Hypothalamus (tissue), 51 donors: ENCODE measurements at places on chromosomes 13 and 19.
A peak's percentile ranks its signal among the peaks of the same experiment; 100 is the strongest.

GRCh38 chr19:19540064-19540714 is 2.1 kb downstream of the CILP2 start:
- DNase-seq = no peak

DNA sequence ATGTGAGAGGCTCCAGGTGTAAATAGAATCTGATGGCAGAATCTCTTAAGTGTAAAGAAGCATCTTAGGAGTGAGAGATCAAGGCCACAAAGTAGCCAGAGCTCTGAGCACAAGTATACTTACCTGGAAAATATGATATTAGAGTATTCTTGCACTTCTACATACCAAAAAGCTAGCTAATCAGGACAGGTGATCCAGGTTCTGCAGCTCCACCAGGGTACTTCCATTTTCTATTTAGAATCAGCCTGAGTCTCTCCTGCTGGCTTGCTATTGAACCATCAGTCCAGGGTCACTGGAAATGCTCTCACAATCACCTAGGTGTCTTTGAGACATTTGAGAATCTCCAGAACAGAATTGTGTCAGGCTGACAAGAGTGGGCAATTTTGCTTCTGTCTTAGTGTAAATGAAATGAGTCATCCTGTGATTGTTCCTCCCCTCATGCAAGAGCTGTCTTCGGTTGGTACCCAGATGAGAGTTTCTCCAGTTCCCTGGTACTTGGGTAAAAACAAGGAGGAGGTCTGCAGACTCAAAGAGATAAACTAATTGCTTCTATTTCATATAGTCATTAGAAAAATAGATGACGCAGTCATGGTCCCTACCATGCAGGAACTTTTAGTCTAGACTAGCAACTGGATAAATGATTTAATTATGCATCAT is 14.6 kb downstream of the ZNF254 start:
- no peak for DNase-seq

GRCh38 chr13:79674765-79675515 is 194.0 kb downstream of the NDFIP2 start:
- no peak for DNase-seq

DNA sequence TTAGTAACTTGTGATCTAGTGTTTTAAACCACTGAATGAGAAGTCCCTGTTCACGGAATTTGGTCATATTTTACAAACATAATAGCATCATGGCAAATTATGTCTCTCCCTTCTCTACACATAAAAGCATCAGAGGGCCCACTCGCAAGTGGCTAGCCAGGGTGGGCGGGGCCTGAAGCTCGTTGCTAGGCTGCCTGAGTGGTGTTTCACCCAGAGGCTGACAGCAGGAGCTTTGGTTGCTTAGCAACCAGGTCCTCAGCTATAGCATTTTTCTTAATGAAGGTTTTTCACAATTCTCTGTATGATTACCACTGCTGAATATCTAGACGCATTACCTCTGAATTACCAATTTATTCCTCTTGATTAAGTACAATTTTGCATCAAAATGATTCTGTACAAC is 126.5 kb downstream of the NALCN start:
- no peak for DNase-seq

- DNase-seq = no peak
Measured at GRCh38 chr13:113749967-113750366, 9.1 kb upstream of the TMEM255B start.

DNA sequence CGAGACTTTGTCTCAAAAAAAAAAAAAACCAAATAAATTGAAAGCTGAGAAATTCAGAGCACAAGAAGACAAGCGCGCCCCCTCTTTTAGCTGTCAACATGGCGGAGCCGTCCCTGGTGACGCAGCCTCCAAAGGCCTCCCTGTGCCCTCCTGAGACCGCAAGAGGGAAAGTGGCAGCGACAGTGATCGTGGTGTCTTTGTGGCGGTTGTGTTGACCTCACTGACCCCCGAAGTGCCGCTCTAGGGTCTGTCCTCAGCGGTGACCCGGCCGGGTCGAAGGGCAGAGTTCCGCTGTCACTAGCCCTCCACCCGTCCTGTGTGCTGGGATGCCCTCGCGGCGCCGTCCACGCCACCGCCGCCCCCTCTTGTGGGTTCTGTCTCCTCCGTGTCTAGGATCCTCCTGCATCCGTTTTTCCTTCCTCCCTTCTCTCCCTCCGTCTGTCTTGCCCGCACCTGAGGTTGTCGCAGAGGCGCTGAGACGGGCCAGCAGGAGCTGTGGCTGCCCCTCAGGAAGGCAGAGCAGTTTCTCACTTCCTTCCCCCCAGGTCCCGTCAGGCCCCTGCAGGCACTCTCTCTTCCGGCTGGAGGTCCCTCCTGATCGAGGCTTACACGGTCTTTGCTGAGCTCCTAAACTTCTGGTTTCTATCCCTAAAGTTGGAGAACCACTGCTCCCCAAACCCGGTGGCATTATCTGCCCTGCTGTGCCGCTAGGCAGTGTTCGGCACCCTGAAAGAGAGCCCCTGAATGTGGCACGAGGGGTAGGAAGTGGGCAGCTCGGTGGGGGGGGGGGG is 7.2 kb downstream of the UHRF1 start:
- DNase-seq = no peak

- no peak for DNase-seq
Measured at GRCh38 chr19:49073514-49074378, 1.2 kb upstream of the KCNA7 start.

DNA sequence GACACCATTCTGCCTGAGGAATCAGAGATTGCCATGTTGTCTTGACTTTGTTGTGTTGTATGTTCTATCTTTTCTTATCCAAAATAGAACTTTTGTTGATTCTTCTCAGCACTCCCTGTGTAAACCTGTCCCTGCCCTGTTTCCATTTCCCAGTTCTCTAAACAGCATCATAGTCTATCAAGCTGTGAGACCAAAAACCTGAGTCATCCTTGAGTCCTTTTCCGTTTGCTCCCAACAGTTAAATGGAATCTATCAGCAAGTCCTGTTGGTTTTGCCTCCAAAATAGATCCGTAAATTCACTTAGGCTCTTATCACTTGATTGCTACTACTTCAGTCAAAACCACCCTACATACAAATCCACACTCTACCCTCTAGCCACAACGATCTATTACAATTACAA is 667.1 kb downstream of the PCDH9 start:
- DNase-seq = no peak

- no peak for DNase-seq
Measured at GRCh38 chr19:38234615-38235014, 10.6 kb upstream of the DPF1 start.

DNA sequence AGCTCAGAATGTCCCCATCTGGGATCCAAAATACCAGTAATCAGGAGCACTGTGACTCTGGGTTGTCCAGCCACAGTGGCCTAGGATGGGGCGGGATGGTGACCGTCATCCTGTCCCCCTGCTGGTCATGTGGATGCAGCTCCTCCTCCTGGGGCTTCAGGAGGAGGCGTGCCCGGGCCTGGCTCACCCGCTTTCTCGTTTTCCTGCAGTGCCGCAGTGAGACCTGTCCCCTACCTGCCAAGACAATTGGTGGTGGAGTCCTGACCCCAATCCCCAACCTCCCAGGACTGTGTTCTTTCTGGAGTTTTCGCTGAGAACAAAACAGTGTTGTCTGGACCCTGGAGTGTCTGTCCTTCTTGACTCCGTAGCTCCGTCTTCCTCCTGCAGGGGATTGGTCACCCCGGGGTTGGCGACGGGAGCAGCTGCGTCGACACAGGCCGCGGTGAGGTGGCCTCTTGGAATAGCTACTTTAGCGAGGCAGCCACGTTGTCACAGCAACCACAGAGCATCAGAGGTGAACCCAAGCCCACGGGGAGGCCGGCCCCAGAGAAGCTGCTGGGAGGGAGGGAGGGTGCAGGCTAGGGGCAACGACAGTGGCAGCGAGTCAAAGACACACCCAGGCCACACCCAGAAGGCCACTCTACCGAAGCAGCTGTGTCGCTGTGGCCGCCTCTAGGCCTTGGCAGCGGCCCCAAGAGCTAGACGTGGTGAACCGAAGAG is 10.2 kb upstream of the EMC10 start:
- no peak for DNase-seq

DNA sequence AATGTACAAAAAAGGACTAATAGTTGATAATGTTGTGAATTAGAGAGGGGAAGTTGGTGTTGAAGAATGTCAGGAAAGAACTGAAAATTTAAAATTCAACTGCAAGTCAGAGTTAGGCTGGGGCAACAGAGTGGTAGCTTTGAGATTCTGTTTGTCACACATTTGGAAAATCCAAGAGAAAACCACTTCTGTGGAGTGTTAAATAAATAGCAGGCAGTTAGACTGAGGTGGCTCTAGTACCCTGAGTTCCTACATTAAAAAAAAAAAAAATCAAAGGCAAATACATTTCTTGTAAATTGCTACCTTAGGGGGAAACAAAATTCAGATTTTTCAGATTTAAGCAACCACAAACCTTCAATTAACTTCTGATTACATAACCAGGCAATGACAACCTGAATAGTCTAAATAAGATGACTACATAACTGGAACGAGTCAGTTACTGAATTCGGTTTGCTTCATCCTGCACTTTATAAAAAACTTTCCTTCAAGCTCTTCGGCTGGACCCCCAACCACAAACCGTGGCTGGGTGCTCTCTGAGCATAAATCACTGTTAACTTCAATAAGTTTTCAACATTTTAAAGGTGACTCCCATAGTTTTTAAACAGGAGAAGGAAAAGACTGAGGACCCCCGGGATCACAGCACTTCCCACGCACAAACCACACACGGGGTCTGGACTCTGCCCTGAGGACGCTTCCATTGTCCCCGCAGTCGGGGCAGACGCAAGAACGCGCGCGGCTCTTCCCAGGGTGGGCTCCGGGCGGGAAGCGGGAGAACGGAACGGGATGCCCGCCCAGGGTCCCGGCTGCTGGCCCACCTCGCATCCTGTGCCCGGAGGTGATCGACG is 725 bp downstream of the ZNF682 start:
- DNase-seq = no peak

- no peak for DNase-seq
Measured at GRCh38 chr13:69556540-69557196, 551.0 kb upstream of the ATXN8OS start.

- DNase-seq = no peak
Measured at GRCh38 chr19:10339380-10339960, at the start of gene ICAM3. Gene ICAM3 (minus strand): TSS chr19:10339624. CDS start chr19:10339614, 10 bp downstream.

GRCh38 chr19:8517551-8518442 is 3.8 kb upstream of the ZNF414 start:
- DNase-seq = no peak

DNA sequence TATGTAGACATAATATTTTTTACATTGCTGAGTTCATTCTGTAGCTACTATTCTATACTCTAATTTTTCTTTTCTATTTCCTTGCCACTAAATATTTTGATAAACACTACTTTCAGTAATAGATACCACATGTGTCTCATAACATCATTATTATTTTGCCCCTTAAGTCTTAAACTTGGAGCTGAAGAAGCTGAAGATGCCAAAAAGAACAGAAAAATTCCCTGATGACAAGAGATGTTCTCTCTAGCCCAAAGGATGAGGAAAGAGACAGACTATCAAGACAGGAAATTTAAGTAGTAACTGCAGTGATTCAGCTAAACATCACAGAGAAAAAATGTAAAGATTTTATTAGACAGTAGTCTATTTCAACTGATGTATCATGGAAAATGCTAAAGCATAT is 322.0 kb upstream of the KLHL1 start:
- DNase-seq = no peak

- peak; percentile 46 for DNase-seq
Measured at GRCh38 chr19:19643158-19644053, at the start of gene GMIP. Gene GMIP (minus strand): TSS chr19:19643657. CDS start chr19:19643529, 128 bp downstream.

- no peak for DNase-seq
Measured at GRCh38 chr19:518598-519231, 11.4 kb downstream of the TPGS1 start.

DNA sequence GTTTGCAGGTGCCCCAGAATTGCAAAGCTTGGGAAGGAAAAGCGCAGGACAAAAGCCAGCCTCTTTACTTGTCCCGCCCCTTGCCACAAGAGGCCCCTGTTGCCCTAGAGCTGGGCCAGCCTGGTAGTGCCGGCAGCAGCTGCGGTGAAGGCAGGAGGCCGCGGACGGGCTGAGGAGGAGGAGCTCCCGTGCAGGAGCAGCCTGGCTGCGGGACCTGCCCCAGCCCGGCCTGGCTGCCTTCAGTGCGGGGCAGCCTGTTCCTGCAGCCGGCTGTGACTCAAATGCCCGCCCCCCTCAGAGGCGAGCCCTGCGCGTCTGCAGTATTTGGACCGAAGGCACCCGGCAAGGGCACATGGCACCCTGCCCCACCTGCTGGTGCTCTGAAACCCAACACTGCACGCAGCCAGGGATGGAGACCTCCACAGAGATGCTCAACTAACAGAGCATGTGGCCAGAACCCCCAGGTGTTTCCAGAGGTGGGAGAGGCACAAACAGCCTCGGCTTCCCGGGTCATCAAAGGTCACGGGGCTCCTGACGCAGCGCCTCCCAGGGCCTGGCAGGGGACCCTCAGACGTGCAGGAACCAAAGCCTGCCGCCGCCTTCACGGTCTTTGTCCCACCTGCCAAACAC is 29.7 kb downstream of the NAXD start:
- DNase-seq = peak; percentile 34

- no peak for DNase-seq
Measured at GRCh38 chr13:32116210-32116609, 84.6 kb downstream of the FRY start.

- no peak for DNase-seq
Measured at GRCh38 chr19:30722186-30722585, 350.0 kb downstream of the ZNF536 start.

GRCh38 chr13:89763005-89763404 is 1584.5 kb upstream of the MIR17HG start:
- no peak for DNase-seq

DNA sequence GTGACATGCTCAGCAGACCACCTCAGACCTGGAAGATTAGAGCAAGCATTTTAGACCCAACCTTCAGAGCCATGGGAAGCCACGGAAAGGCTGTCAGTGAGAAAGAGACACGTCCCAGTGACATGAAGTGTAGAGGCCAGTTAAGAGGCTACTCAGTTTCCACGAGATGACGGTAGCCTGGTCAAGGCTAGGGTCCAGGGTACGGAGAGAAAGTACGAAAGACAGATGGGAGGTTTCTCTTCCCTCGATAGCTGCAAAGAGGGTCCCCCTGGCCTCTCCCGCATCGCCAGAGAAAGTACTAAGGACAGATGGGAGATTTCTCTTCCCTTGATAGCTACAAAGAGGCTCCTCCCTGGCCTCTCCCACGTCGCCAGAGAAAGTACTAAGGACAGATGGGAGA is 8.6 kb downstream of the ZSCAN5A start:
- no peak for DNase-seq

- no peak for DNase-seq
Measured at GRCh38 chr13:72165276-72165675, 298.3 kb upstream of the DACH1 start.

DNA sequence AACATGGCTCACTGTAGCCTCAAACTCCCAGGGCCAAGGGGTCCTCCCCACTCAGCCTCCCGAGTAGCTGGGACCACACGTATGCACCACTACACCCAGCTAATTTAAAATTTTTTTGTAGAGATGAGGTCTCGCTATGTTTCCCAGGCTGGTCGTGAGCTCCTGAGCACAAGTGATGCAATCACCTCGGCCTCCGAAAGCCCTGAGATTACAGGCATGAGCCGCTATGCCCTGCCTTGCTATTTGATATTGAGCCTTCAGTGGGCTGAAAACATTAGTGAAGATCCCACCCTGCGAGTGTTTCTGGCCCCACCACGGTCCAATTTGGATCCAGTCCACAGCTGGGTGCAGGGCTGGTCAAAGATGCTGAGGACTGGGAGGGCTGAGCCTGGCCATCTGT is 65.9 kb downstream of the TRPM4 start:
- no peak for DNase-seq
